ENCODE measurements at places on chromosomes 3 and 15. TPM values are rescaled to one million over a fixed set of nuclear protein-coding genes. Genes with fewer than 3 reads are reported as not detected.

The POPDC2 gene
- 0.25 TPM for total RNA-seq

The PCYT1A gene
- 37.4 TPM for total RNA-seq

The GOLGA8A gene
- total RNA-seq, result 9.0 TPM

The SLC22A14 gene
- total RNA-seq, result 0.03 TPM

The SI gene
- total RNA-seq, result not detected

The PIK3CA gene
- total RNA-seq, result 4.7 TPM

The CCR4 gene
- total RNA-seq, result 0.03 TPM

The SNTN gene
- total RNA-seq, result not detected

The GLDN gene
- total RNA-seq, result 0.07 TPM

The GPR27 gene
- total RNA-seq, result 3.1 TPM

The CYP19A1 gene
- total RNA-seq, result 0.16 TPM

The BOC gene
- total RNA-seq, result 6.5 TPM

The CLDN18 gene
- not detected for total RNA-seq

The GOLGA6L4 gene
- 0.90 TPM for total RNA-seq

The BHLHE40 gene
- total RNA-seq, result 81.0 TPM

The SEMA6D gene
- not detected for total RNA-seq

The KNG1 gene
- total RNA-seq, result 0.07 TPM

The RASGRP1 gene
- 0.32 TPM for total RNA-seq

The CCDC33 gene
- total RNA-seq, result 7.3 TPM

The FOXL2 gene
- 2.5 TPM for total RNA-seq

The REC114 gene
- total RNA-seq, result not detected

The DISP2 gene
- 1.9 TPM for total RNA-seq

The TMEM108 gene
- total RNA-seq, result not detected

The SLC22A13 gene
- 0.13 TPM for total RNA-seq

The BFSP2 gene
- not detected for total RNA-seq

The TMF1 gene
- total RNA-seq, result 15.8 TPM

The ACVR2B gene
- 2.9 TPM for total RNA-seq

The CRELD1 gene
- 12.7 TPM for total RNA-seq

The EHD4 gene
- total RNA-seq, result 10.5 TPM

The SPSB4 gene
- 0.09 TPM for total RNA-seq

The SLC15A2 gene
- 0.07 TPM for total RNA-seq

The CIDEC gene
- 10.4 TPM for total RNA-seq
